ENCODE measurements at places on chromosomes 11 and 22. TPM values are rescaled to one million over a fixed set of nuclear protein-coding genes. Genes with fewer than 3 reads are reported as not detected.

MUC6 gene
- not detected for polyA plus RNA-seq

SMIM35 gene
- not detected for polyA plus RNA-seq

ASPHD2 gene
- polyA plus RNA-seq, result 2.1 TPM

TTC36 gene
- 4.6 TPM for polyA plus RNA-seq

RIN1 gene
- 4.8 TPM for polyA plus RNA-seq

PATE4 gene
- polyA plus RNA-seq, result not detected

ELFN2 gene
- not detected for polyA plus RNA-seq

SULT4A1 gene
- 3.7 TPM for polyA plus RNA-seq

OR5B17 gene
- polyA plus RNA-seq, result not detected

PNPLA5 gene
- polyA plus RNA-seq, result not detected

BIRC3 gene
- not detected for polyA plus RNA-seq

PARVG gene
- polyA plus RNA-seq, result not detected

ARHGAP8 gene
- polyA plus RNA-seq, result 1.2 TPM

GRM5 gene
- not detected for polyA plus RNA-seq

FAM83F gene
- polyA plus RNA-seq, result 0.06 TPM

USH1C gene
- not detected for polyA plus RNA-seq

LARGE2 gene
- 4.5 TPM for polyA plus RNA-seq

MRGPRX4 gene
- not detected for polyA plus RNA-seq

SMC1B gene
- polyA plus RNA-seq, result not detected

UQCC3 gene
- polyA plus RNA-seq, result 32.3 TPM

NOL12 gene
- polyA plus RNA-seq, result 21.9 TPM
